ENCODE measurements at places on chromosomes 1 and 21.

GRCh38 chr1:18480315-18481189 is at the start of gene KLHDC7A:
Gene KLHDC7A (plus strand): TSS chr1:18480930. CDS start chr1:18480982, 52 bp downstream.
- DNase-seq = peak; percentile 91

- no peak for DNase-seq
Observed at GRCh38 chr1:186461014-186461413, at the start of gene PDC. Gene PDC (minus strand): TSS chr1:186461114. CDS start chr1:186449459, 11,655 bp downstream.

DNA sequence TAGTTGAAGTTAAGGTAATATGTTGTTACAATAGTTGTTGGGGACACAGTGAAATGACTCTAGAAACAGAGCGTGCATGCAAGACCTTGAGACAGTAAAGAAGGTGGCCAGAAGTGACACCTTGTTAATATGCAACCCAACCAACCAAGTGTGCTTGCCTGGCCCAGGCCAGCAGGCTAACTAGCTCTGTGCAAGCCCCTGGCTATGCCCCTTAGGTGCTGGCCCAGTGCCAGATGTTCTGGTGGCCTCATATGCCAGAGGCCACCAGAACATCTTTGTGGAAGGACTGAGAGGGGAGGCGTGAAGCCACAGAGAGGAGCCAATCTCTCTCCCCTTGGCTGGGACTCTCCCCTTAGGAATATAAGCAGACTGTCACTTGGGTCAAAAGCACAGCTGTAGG is 111.2 kb upstream of the JUN start:
- DNase-seq = no peak

DNA sequence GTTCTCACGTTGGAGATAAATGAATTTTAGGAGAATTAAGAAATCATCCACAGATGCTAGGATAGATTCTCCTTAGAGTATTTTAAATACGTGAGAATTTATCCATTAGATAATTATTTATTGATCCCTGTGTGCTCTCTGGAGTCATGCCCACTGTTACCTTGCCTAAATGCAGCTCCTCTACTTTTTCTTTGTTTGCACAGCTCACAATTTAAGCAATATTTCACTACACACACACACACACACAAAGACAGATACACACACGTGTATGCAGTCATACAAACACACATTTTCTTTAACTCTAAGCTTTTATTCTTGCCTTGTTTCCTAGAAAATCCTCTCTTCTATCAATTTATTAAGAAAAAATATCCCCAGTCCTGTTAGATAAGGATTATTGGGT is 51.7 kb downstream of the GPR88 start:
- DNase-seq = no peak

Measured in ELF-1 (cell line).